Activated CD8-positive, alpha-beta memory T cell treated with anti-CD3 and anti-CD28 coated beads for 1 hour (primary cell): ENCODE measurements at places on chromosomes 7 and 10.

GRCh38 chr7:68684996-68685395 is 913.3 kb upstream of the AUTS2 start:
- DNase-seq, result no peak

DNA sequence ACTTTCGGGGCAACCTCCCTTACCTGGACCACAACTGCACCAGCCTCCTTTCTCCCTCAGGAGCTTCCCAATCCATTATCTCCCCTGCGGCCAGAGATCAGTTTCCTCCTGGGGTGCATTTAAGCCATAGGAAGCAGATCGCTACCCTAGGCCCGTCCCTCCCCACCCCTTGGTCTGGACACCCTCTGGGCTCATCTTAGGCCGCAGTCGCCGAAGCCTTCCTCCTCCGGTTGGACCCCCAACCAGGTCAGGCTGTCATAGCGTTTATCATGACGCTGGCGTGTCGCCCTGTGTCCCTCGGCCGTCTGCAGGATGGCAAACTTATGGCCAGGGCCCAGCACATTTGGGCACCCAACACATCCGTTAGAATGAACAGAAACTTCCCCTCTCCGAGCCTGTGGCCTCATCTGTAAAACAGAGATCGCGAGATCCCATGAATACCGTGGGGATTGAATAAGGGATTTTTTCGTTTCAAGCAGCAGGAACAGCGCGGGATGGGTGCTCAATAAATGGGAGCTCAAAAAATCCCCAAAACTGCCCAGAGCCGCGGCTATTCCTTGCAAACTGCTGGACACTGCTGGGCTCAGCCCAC is 669 bp upstream of the AP5Z1 start:
- DNase-seq, result no peak

DNA sequence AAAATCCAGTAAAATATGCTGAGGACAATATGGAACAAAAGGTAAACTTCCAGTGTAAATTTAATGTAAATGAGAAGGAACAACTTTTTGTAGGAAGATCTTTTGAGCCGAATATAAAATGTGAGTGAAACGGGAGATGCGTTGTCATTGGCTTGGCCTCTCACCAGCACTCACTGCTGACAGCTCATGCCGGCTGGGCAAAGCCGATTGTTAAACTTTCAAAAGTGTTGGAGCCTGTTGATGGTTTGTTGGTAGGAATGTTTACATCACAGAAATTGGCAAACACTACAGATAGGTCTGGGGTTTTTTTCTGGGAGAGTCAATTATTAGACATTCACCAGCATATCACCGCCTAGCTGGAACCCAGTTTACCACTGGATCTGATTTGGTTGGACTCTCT is 6.1 kb downstream of the PSTK start:
- DNase-seq, result no peak

DNA sequence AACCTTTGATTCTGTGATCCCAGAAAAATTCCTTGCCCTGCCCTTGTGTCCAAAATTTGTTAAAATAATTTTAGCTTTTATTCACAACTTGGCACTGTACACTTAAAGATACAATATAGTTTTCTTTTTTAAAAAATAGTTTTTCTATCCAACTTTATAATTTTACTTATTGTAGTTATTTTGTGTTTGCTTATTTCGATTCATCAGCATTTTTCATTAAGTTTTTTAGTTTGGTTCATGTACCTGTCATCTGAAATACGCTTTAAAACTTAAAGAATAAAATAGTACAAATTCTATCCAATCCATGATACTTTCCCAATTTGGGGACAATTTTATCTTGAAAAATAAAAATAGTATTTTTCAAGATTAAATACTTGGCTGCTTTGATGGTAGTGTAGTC is 514.8 kb downstream of the AUTS2 start:
- DNase-seq, result no peak

GRCh38 chr7:73895626-73896025 is 34.7 kb downstream of the TMEM270 start:
- no peak for DNase-seq

- DNase-seq, result no peak
Measured at GRCh38 chr7:126426652-126427051, 826.1 kb downstream of the GRM8 start.

GRCh38 chr7:137990251-137990941 is 11.5 kb downstream of the CREB3L2 start:
- no peak for DNase-seq

- no peak for DNase-seq
Measured at GRCh38 chr10:87703771-87704170, 44.1 kb downstream of the PAPSS2 start.

DNA sequence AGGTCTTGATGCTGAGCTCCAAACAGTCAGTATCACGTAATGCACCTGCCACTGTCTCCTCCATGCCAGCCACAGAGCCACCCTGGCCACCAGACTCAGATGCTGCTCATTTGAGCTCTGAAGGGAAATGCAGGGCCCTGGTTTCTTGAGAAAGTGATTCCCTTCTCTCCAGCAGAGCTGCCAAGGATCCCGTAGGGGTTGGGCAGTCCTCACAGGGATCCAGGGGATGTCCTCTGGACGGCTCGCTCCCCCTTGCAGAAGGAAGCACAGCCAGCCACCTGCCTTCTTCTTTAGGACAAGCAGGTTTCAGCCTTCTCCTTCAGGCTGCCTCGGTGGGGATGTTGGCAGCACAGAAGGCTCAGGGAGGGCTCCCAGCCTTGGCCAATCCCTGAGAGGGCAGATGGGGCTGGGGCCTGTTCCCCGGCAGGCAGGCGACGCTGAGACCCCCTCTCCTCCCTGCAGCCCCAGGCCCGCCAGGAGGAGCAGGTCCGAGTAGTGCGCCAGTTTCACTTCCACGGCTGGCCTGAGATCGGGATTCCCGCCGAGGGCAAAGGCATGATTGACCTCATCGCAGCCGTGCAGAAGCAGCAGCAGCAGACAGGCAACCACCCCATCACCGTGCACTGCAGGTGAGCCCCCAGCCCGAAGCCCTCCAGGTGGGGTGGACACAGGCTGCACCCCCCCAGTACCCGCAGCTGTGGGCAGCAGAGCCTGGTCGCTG is 48.9 kb downstream of the MKI67 start:
- DNase-seq, result no peak

DNA sequence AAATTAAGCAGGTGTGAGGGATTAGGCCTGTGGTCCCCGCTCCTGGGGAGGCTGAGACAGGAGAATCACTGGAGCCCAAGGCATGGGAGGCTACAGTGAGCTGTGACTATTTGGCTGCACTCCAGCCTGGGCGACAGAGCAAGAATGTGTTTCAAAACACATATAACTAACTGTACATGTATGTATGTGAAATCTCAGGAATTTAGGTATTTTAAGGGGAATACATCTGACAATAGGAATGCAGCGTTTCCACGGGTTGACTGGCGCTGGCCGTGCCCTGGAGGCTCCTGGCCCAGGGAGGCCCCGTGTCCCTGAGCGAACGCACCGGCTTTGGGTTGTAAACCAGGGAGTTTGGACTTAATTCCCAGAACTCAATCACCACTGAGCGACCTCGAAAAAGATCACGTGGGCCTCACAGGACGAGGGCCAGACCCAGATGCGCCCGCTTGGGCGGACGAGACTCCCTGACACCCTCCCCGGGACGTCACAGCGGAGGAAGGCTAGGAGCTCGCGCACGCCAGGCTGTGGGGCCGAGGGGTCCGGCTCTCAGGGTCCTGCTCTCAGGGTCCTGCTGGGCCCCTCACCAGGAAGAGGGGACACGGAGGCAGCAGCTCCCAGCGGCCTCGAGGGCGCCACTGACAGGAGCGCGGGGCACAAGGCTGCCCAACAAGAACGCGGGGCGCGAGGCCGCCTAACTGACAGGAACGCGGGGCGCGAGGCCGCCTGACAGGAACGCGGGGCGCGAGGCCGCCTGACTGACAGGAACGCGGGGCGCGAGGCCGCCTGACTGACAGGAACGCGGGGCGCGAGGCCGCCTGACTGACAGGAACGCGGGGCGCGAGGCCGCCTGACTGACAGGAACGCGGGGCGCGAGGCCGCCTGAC is 18.4 kb downstream of the PTPRN2 start:
- DNase-seq, result no peak

DNA sequence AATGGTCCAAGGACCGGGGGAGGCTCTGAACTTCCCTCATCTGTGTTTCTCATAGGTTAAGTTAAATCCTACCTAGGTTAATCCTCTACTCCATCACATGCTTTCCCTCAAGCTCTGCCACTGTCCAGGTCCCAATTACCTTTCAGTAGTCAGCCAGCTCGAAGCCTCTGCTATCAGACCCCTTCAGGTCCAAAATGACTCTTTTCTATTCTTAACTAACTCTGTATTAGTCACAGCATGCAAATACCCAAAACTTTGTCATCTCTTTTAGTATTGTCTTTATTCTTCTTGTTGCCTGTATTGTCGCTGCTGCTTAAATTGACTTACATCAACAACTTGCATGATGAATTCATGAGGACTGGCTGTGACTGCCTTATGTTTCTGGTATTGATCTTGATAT is 15.3 kb downstream of the PPP1R17 start:
- DNase-seq, result no peak

DNA sequence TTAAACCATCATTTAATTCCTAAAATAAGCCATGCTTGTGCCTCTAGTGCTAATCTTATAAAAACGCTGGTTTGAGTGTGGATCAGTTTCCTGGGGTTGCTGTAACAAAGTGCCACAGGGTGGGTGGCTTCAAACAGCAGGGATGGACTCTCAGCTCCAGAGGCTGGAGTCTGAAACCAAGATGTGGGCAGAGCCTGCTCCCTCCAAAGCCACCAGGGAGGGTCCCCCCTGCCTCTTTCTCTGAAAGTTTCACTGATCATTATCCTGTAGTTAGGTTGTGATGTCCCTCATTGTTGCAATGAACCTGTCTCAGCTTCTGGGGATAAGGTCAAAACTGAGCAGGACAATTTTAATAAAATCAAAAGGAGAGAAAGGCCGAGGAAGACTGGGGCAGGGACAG is 251.9 kb upstream of the TCERG1L start:
- DNase-seq, result no peak

DNA sequence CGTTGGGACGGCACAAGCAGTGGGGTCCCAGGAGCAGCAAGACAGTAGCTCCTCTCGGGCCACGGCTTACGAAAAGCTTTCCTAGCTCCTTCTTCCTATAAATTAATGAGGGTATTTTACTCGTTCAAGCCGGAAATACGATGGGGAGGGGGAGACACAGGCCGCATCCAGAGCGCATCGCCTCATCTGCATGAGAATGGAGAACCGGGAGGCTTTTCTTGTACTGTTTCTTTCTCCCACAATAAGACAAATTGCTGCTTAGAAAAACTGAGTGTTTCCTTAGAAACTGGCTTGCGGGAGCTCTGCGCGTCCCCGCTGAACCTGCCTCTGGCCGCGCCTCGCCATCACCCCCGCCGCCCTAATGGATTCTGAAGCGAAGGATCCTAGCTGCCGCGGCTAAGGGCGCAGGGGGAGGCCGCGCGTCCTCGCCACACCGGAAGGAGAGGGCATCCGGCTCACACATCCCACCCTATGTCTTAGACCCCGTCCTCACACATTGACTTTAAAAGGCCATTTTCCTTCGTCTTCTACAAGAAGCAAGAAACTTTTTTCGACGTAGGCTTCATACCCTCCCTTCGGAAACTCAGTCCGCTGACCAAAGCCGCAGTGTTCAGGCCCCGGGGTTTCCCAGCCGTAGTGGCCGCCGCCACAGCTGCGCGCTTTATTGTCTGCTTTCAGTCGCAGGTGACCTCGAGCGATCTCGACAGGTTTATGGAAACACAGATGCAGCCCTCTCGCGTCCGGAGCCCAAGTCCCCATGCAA is 8.8 kb downstream of the NXPH1 start:
- DNase-seq, result no peak

DNA sequence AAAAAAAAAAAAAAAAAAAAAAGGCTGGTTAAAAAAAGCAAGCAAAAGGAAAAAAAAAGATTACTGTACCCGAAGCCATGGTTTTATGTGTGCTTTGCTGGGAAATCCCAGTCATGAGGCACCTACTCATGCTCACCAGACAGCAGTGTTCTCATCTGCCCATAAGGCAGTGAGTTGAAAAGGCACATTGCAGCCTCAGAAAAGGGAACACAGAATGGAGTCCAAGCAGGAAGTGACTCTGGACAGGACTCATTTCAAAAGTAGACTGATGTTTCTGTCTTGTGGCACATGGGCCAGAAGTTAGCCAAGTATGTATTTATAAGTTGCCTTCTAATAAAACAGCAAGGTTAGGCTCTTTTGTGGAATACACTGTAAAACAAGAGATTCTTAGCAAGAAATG is 40.2 kb downstream of the PDSS1 start:
- no peak for DNase-seq

GRCh38 chr10:112227331-112227987 is 43.9 kb upstream of the GPAM start:
- no peak for DNase-seq

DNA sequence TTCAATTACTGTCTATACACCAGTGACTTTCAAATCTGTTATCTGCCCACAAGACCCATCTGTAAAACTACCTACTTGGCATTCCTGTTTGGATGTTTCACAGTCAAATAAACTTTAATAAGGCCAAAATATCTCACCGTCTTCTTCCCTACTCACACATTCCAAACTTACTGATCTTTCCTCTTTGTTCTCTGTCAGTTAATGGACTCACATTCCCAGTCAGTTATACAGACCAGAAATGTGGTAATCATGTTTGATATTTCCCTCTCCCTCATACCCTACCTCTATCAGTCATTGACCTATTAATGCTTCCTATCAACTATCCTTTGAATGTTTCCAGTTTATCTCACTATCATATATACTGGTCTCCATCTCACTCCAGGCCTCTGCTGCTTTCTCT is 28.5 kb upstream of the HDAC9 start:
- DNase-seq, result no peak

DNA sequence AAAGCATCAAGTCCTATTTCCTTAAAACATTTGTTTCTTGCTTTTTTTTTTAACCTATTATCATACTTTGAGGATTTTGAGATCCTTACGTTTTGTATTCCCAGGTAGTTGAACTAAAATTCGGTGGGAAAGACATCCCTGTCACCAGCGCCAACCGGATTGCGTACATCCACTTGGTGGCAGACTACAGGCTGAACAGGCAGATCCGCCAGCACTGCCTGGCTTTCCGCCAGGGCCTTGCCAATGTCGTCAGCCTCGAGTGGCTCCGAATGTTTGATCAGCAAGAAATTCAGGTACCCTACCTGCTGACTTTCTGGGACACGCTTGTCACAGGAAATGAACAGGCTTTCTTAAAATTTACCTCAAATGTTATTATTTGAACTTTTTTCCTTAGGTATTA is 83.0 kb upstream of the DNAJB6 start:
- DNase-seq, result no peak

- DNase-seq, result no peak
Measured at GRCh38 chr7:47078241-47078640, 503.7 kb downstream of the TNS3 start.

DNA sequence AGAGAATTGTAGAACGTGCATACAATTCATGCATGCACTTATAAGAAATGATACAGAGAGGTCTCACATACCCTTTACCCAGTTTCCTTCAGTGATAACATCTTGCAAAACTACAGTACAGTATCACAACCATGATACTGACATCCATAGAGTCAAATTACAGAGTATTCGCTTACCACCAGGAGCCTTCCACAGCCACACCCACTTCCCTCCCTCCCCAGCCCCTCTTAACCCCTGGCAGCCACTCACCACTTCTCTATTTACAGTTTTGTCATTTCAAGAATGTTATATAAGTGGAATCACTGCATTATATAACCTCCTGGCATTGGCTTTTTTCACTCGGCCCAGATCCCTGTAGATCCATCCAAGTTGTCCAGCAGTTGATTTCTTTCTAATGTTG is 143.8 kb downstream of the ZNF248 start:
- DNase-seq, result no peak

- DNase-seq, result peak; percentile 7
Measured at GRCh38 chr10:103481974-103482531, 3.0 kb upstream of the CALHM3 start.
